ENCODE measurements at places on chromosomes 3 and 15.

DNA sequence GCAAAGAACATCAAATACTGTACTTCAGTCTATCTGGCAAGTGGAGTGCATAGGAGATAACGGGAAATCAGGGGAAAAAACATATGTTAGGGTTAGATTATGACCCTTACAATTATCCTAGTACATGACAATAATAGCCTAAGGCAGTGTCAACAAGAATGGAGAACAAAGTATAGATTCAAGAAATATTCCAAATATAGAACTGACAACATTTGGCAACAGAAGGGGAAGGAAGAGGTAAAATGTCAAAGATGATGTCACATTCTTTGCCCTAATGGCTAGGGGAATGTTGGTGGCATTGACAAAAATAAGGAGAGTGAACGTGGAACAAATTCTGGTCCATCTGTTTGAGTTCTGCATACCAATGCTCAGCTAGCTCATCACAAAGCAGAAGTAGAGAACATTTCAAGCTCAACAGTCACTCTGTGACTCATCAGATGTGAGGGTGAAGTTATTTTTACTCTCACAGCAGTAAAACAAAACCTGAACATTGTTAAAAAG, 15.5 kb upstream of the ATP8B4 start:
- DNase-seq: no peak

- no peak for DNase-seq
These were observed 34.1 kb downstream of the CCDC191 start for GRCh38 chr3:114022145-114022802.

DNA sequence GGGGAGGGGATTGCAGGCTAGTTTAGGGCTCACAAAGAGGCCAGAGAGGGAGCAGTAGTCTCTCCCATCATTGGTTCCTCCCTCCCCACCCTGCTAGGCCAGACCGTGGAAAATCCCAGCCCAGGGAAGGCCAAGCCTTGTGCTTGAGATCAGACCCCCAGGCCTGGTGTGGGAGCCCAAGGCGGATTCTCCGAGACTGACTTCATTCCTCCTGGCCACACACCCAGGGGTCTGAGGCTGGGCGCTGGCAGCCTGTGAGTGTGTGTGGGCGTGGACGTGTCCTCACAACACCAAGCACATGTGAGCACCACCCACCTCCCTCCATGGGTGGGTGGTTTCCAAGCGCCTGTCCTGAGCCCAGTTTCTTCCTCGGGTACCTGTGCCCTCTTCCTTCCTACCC, 4.1 kb downstream of the LOXL1 start:
- DNase-seq: no peak

DNA sequence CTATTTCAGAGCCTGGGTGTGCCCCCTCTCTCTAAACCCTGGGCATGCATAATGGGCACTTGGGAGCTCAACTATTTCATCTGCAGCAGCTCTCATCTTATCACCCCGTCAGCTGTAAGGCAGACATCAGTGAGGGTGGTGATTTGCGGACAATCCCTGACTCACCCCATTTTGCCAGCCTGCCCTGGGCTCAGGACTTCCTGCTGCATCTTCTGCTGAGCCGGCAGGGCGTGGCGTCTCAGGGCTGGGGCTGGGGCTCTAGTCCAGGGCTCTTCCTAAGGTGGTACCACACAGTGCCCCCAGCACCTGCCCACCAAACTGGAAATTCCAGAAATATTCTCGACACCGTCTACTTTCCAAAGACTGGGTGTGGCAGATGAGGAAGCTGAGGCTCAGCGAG, 925 bp upstream of the PSTPIP1 start:
- peak; percentile 84 for DNase-seq

DNA sequence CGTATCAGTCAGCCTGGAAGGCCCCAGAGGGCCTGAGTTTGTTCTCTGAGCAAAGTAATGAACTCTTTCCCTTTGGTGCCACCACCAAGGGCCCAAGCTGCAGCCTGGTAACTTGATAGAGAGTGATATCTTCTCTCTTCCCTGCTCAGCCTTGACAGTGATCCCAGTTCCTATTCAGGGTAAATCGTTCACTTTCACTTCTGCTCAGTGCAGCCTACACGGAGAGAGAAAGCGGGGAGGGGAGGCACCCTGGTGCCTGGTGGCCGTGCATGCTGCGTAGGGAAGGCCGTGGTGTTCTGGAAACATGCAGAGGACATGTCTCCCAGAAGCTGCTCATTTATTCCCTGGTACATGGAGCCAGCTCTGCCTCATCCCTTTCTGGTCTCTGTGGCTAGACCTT, 54.9 kb downstream of the KIF9 start:
- no peak for DNase-seq

GRCh38 chr3:41503998-41504623, 304.8 kb downstream of the CTNNB1 start:
- DNase-seq: peak; percentile 10

- peak; percentile 30 for DNase-seq
These were observed 1.2 kb downstream of the LHFPL4 start for GRCh38 chr3:9552252-9552999.

DNA sequence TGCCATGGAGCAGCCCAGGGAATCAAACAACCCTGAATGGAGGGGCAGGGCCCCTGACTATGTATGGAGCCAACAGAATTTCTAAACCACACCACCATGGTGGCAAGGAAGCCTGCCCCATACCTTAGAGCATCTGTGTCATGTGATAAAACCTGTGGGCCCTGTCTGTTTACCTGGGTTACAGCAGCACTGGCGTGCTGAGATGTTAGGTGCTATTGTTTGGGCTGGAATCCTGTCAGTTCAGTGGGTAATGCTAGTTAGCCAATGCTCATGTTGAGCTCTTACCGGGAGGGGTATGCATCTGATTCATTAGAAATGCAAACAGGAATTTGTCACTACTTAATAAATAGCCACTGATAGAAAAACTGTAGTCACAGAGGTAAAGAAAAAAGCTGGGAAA, 63.5 kb upstream of the ETV5 start:
- DNase-seq: no peak

DNA sequence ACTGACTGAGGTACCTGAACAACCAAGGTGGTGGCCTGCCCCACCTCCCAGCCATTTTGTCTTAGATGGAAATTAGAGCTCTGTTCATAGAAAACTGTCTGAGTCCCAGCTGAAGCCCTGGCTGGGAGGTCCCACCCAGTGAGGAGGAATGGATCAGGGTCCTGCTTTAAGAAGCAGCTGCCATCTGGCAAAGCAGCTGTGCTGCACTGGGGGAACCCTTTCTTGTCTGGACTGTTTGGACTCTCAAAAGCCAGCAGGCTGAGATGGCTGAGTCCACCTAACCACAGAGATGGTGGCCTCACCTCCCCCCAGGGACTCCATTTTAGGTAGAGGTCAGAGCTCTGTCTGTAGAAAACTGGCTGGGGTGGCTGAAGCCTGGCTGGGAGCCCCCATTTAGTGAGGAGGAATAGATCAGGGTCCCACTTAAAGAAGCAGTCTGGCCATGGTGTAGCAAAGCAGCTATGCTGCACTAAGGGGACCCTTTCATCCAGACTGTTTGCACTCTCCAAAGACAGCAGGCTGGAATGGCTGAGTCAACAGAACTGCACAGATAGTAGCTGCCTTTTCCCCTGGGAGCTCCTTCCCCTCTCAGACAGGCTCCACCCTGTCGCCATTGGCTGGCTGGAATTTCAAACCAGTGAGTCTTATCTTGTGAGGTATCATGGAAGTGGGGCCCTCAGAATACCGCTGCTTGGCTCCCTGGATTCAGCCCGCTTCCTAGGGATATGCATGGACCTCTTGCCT, 116.9 kb downstream of the EPHA6 start:
- DNase-seq: no peak

- no peak for DNase-seq
These were observed 36.7 kb downstream of the TM2D3 start for GRCh38 chr15:101615414-101615985.

DNA sequence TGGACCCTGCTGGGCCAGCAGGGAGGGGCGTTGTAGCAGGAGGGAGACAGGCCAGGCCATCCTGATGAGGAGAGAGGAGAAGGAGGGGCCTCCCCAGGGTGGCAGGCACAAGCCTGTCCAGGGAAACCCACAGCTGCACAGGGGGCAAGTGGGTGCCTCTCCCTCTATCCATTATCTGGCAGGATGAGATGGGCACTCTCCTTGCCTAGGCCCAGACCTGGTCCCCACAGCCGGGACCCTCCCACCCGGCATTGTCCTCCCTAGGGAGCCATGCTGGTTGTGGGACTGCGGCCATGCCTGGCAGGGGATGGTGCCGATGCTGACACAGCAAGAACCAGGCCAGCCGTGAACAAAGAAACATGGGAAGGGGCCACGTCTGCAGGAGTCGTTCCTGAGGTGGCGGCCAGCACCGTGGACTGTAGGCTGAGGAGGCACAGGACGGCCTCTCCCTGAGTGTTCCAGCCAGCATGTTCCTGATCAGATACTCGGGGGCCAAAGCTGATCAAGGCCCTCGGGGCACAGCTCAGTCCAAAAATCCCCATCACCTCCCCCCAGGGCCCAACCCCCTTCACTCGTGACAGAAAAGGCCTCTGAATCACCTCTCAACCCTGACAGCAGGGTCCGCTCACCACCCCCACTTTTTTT, 19.2 kb upstream of the CYP11A1 start:
- DNase-seq: no peak

DNA sequence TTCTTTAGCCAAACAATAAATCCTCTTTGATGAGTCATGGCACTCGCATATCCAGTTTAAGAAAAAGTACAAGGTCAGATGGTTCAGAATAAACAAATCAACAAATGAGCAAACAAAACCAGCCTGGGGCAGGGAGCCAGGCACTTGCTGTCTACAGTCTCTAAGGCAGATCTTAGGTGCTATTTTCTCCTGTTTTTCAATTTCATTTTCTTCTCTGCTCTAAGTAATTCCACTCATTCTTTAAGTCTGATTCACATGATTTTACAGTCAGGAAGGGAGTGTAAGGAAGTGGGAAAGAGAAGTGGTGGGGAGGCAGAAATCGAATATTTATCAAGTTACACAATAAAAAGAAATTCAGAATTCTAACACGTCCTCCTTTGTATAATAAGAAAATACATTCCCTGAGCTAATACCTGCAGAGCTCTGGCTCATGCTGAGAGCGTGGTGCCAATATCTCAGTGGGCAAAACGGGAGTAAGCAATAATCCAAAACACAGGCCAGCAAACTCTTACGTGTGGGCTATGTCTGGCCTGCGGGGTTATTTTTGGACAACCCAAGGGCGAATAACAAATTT, 298.6 kb downstream of the ADAMTS17 start:
- DNase-seq: no peak

- no peak for DNase-seq
These were observed 25.7 kb downstream of the AMOTL2 start for GRCh38 chr3:134348524-134348923.

GRCh38 chr3:21835264-21835663, 84.3 kb upstream of the ZNF385D start:
- DNase-seq: no peak
